ENCODE measurements at places on chromosomes 12 and 14. TPM values are rescaled to one million over a fixed set of nuclear protein-coding genes. Genes with fewer than 3 reads are reported as not detected.

GPRC5D gene
- total RNA-seq, result 0.84 TPM

AKAP5 gene
- 0.45 TPM for total RNA-seq

PRKD1 gene
- total RNA-seq, result 10.4 TPM

KRT77 gene
- total RNA-seq, result not detected

ANG gene
- 17.5 TPM for total RNA-seq

ADAMTS20 gene
- not detected for total RNA-seq

ABCC9 gene
- 45.5 TPM for total RNA-seq

GLT8D2 gene
- total RNA-seq, result 7.1 TPM

GRCh38 chr14:76081642-76082041 is 70.1 kb upstream of the GPATCH2L start:
- no peak for DNase-seq

DNA sequence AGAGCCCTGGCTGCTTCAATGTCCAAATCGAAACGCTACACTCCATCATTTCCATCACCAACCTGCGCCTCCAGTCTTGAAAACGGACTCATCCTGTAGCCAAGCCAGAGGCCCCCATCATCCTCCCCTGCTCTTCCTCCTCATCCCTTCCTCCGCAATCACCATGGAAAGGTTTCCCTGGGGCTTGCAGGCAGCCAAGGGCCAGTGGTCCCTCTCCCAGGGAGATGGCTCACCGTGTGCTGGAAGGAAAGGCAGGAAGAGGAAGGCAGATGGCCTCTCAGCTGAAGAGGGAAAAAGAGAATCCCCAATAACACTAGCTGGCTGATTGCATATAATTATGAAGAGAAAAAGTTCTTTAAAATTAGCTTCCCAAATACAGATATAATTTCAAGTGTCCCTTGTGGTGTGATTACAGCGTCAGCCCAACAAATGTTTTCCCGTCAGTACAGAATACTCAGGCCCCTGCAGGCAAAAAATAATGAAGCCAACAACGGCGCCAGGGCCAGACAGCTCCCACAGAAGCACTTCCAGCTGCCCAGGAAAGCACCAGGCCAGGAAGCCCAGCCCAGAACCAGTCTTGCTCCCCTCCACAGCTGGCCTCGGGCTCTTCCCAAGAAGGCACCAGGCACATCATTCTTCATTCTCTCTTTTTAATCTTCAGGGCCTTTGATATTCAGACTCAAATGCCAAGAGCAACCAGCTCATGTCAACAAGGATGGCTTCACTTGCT is 24.7 kb downstream of the ITPK1 start:
- no peak for DNase-seq

- no peak for DNase-seq
These were observed 138.2 kb downstream of the SRGAP1 start for GRCh38 chr12:63982604-63983295.

DNA sequence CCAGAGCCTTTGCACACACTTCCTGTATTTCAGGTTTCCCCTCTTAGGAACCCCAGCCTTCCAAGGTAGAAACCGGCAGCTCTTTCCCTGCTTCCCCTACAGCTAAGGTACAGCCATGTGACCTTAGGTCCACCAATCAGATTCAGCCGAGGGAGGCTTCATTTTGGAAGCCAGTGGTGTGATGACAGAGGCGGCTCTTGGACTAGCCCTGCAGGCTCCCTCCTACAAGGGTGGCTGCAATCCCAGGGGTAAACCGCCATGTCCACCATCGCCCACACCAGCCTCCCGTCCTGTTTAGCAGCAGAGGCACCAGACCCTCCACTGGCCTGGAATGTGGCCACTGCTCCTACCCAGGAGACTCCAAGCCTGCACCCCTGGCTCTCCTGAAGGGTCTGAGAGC is 65.6 kb downstream of the SERPINA3 start:
- no peak for DNase-seq

- no peak for DNase-seq
These were observed 37.4 kb downstream of the PLXNC1 start for GRCh38 chr12:94185801-94186200.

GRCh38 chr12:24364921-24365320 is 415.5 kb upstream of the SOX5 start:
- DNase-seq, result no peak

DNA sequence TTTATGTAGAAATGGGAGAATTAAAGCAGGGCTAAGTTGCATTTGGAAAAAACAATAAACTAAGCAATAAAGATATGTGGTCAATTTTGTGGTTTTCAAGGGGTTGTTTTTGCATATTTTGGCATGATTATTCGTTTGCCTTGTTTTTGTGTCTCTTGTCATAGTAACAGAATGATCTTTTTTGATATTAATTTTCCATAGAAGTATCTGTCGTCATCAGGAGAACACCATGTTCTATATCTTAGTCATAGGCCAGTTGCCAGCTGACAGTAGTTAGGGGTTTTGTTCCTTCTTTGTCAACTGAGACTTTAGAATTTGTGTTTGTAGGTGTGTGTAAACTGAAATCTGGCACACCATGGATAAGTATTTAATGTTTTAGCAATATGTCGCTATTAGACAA is 1354.8 kb downstream of the LRFN5 start:
- DNase-seq, result no peak

DNA sequence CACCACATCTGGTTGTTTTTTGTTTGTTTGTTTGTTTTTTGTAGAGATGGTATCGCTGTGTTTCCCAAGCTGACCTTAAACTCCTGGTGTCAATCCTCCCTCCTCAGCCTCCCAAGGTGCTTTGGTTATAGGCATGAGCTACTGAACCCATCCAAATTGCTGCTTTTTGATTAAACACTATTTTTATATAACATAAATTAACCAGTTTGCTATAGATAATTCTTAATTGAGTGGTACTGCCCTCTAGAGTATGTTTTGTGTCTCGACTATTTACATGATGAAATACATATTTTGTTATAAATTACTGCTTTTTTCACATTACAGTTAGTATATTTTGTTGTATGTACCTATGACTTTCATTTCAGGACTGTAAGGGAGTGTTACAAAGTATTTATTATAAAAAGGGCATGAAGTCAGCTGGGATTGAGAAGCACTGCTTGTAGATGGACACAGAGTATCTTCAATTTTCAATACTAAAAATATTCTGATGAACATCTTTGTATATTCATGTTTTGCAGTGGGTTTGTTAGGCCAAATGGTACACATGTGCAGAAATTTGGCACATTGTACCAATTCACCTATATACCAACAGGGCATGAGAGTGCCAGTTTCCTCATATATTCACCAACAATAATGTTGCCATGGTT is 14.9 kb upstream of the SCAF11 start:
- no peak for DNase-seq

DNA sequence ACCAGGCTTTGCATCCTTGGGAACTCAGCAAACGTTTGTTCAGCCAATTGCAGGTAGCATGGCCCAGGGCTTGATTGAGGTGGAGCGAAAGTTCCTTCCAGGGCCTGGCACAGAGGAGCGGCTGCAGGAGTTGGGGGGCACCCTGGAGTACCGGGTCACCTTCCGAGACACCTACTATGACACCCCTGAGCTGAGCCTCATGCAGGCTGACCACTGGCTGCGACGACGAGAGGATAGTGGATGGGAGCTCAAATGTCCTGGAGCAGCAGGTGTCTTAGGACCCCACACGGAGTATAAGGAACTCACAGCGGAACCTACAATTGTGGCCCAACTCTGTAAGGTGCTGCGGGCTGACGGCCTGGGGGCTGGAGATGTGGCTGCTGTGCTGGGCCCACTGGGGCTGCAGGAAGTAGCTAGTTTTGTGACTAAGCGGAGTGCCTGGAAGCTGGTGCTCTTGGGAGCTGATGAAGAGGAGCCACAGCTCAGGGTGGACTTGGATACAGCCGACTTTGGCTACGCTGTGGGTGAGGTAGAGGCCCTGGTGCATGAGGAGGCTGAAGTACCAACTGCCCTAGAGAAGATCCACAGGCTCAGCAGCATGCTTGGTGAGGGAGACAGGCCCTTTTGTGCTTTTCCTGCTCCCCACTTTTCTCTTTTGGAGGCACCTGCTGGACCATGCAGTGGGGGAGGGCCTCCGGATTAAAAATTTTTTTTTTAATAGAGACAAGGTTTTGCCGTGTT is 799 bp downstream of the THTPA start:
- no peak for DNase-seq

GRCh38 chr14:60329274-60329673 is 80.3 kb downstream of the PPM1A start:
- DNase-seq, result no peak

DNA sequence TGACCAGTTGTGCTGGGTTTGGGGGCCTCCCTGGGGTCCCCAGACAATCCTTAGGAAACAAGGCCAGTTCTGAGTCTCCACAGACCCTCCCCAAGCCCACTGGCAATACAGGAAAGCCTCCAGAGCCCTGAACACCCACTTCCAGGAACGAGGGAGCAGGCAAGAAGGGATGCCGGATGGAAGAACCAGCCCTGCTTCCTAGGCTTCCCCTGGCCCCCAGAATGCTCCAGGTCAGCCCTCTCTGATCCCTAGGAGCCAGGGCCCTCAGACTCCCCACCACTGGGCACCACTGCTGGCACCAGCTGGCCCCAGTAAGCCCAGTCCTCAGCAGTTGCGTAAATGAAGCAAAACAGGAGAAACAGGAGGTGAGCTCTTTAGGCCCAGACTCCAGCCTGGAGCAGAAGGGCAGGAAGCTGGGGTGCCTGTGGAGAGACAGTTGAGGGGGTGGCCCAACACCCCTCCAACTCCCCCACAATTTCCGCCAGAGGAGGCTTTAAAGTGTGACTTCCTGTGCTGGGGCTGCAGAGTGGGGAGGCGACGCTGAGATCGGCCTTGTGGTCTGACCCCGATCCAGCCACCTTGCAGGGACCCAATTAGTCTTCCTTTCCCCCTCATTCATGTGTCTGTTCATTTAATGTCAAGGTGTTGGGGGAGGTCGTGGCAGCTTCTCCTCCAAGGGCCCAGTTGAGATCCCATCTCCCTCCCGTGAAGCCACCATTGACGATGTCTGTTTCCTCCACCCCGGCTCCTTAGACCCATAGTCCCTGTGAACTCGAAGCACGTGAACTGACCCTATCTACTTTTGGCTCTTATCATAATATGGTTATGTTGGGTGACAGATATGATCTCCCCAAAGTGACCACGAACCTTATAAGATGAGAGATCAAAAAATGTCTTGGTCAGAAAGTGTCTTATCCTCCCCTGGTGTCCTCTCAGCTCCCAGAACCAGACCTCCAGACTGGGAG is 4.7 kb downstream of the TNFRSF1A start:
- DNase-seq, result no peak

- peak; percentile 39 for DNase-seq
These were observed 222.4 kb upstream of the AMIGO2 start for GRCh38 chr12:47302111-47302671.

DNA sequence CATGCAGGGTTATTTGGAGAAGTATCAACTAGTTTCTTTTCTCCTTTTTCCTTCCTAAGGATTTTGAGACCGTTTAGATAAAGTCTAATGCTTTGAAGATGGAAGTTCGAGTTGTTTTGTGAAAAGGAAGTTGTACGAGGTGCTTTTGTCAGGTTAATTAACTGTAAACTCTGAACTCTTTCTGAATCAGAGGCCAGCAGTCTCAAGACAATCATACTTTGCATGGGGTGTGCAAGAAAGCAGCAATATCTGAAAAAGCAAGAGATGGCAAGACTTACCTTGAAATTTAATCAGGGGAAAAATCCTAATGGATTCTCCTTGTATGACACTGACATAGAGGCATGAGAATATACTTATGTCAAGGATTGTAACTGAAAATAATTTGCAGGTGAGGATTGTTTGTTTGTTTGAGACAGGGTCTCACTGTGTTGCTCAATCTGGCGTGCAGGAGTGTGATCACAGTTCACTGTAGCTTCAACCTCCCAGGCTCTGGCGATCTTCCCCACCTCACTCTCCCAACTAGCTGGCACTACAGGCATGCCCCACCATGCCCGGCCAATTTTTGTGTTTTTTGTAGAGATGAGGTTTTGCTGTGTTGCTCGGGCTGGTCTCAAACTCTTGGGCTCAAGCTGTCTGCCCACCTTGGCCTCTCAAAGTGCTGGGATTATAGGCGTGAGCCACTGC is 170.2 kb upstream of the HMGA2 start:
- no peak for DNase-seq

- no peak for DNase-seq
These were observed 209.8 kb upstream of the FLRT2 start for GRCh38 chr14:85319998-85320630.

- DNase-seq, result no peak
These were observed 2.4 kb upstream of the NUMB start for GRCh38 chr14:73460691-73461127.

DNA sequence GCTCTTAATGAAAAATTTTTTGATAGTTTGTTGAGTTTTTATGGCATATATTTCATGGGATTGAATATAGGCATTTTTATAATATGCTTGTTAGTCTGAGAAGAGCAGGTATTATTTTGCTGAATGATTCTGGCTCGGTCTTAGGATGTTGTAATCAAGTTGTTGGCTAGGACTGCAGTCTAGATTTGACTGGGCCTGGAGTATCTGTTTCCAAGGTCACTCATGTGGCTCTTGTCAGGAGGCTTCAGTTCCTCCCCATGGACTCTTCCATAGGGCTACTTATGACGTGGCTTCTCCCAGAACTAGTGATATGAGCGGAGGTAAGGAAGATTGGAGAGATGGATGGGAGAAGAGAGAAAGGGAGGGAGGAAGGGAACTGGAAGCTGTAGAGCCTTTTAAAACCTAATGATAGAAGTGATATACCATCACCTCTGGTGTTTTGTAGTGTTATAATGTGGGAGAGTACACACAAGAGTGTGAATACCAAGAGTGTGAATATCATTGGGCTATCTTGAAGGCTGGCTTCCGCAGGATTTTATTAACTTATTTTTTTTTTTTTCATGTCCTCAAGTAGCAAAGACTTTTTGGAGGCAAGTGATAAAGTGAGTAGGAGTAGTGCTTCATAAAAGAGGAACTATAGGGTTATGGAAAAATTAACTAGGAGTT is 4.4 kb downstream of the MNAT1 start:
- no peak for DNase-seq

DNA sequence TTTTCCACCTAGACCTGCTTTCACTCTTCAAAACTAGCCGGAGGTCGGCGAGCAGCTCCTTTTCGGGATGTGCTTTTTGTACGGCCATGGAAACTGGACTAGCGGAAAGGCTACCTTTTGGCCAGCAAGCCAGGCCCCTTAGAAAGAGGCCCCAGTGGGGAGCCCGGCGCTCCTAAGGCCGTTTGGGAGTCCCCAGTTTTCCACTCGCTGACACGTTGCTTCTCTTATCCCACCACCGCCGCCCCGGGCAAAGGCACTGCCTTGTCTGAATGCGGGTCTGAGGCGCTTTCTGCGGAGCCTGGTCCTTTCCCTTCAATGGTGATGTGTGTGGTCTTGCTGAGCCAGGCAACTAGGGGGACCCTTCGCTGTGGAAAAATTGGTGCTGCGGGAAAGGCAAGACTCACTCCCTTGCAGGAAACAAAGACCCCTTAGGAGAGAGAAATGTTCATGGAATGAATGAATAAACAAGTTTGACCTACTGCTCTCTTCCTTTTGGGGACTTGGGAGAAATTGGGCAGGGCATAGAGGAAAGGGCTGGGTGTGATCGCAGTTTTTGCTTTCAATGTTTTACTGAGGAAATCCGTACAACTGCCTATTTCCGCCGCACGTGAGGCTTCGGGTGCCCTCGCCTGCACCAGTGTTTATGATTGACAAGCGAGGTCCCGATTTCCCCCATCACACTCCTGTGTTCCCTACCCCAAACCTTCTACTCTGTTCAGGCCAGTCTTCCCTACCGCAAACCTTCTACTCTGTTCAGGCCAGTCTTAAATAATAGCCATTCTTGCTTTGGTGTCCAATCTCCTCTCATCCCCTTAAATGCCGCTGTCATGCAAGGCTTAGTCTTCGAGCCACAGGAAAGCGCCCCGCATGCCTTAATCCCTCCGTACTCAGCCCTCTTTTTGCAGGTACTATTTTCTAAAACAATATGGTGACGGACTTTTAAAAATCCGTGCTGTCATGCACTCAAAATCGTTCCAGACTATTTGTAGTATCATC is 1.0 kb upstream of the SLC38A2 start:
- DNase-seq, result no peak
